Right lung (tissue), 10 donors: ENCODE measurements at places on chromosomes 12 and 14. TPM values are rescaled to one million over a fixed set of nuclear protein-coding genes. Genes with fewer than 3 reads are reported as not detected.

Gene HPD
- 0.34 TPM for polyA plus RNA-seq

Gene STRN3
- polyA plus RNA-seq: 46.6 TPM

Gene KRT77
- not detected for polyA plus RNA-seq

Gene KRT78
- not detected for polyA plus RNA-seq

Gene PTPRB
- 39.2 TPM for polyA plus RNA-seq

Gene C12orf54
- 0.74 TPM for polyA plus RNA-seq

Gene KRT5
- 0.48 TPM for polyA plus RNA-seq

Gene TMEM52B
- 0.11 TPM for polyA plus RNA-seq

Gene PRR13
- 108 TPM for polyA plus RNA-seq

DNA sequence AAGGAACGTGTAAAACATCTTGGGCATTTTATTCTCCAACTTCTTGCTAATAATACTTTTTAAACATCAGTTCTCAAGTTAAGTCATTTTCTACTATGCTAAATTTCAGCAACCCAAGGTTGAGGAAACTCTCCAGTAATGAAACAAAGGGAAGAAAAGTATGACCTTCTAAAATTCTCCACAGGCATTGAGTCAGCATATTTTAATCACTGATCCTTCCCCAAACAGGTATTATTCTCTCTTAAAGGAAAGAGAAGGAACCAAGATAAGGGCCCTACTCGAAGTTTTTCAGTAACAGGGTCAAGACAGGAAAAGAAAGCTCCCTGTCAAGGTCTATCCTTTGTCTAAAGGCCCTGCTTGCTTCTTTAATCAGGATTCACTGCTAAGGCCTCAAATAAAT is 3.0 kb downstream of the KICS2 start:
- DNase-seq: no peak

GRCh38 chr12:6423267-6424007 is 21.3 kb upstream of the CD27 start:
- peak; percentile 79 for DNase-seq

GRCh38 chr12:113022563-113023297 is 33.8 kb upstream of the DTX1 start:
- no peak for DNase-seq

DNA sequence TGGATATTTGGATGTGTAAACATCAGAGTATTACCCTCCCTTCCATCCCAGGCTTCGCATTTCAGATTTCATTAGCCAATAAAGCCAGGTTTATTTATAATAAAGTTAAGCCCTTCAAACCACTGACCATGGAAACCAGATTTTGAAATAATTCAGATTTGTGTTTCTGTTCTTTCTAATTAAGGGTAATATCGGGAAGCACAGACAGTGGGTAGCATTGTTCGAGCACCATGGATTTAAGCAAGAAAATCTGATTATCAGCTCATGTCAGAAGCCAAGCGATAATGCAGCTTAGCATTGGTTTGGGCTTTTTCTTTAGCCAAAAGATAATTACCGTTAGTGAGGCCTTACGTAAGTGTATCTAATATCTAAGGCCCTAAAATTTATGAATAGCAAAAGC is 116.1 kb downstream of the C12orf42 start:
- no peak for DNase-seq

DNA sequence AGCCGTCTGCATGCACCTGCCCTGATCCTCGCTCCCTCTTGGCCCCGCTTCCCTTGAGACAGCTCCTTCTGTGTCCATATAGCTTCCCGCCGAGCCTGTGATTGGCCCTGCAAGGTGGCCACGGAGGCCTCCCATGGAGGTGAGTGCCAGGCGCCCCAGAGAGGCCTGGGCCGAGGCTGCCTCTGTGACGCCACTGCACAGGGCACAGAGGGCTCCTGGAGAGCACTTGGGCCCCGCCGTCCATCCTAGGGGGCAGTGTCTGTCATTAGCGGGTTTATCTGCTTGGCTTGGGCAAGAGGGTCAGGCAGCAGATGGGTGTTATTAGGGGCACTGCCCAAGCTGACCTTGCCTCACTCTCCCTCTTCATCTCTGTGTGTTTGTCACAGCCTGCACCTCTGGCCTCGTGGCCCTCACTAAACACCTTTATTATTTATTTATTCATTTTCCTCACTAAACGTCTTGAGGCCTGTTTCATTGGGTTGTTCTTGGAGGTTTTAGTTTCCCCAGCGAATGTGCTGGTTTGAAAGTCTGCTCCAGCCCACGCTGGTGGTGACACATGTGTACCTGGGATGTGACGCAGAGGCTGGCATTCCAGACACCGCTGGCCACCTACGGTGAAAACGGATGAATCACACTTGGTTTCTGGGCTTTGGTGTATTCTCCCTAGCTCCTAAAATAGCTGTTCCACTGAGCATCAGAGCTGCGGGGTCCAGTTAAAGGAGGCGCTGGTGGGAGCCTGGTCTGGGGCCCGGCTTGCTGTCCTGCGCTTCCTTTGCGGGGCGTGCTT is 5.9 kb downstream of the ZFYVE21 start:
- DNase-seq: no peak

DNA sequence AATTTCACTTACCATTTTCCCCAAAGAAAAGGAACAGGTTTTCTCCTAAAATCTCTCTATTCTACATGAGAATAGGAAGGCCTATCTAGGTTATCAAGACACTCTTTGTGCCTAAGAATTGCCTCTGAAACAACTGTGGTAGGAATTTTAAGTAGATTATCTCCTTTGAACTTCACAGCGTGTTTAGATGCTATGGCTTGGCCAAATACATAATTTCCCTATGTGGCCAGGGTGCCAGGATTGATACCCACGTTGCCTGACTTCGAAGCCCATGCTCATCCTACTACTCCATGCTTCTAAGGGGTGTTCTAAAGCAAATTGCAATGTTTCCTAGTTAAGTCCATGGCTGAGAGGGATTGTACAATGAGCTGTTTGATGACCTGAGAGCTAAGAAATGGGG is 241.5 kb upstream of the FBXO33 start:
- no peak for DNase-seq

DNA sequence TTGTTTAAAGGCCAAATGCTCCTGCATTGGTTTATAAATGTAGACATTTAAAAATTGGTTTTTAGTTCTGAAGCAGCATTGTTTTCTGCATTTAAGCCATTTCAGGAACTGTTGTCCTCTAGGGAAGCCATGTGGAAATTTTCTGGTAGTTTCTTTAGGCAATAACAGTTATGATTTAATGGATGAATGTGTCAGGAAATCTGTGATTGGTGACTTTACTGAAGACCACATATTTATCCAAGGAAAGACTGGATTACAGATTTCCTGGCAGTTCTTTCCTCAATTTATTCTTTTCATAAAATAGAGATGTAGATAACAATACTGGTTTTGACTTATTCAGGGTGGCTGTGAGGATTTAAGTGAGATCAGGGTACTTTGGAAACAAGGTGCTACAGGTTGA is 27.6 kb downstream of the TBC1D15 start:
- no peak for DNase-seq

GRCh38 chr12:119372540-119372939 is 38.0 kb downstream of the CCDC60 start:
- DNase-seq: peak; percentile 55

- DNase-seq: no peak
These were observed 22.2 kb downstream of the CYP46A1 start for GRCh38 chr14:99706107-99706900.

GRCh38 chr14:77882098-77882497 is 82.2 kb downstream of the ADCK1 start:
- no peak for DNase-seq

DNA sequence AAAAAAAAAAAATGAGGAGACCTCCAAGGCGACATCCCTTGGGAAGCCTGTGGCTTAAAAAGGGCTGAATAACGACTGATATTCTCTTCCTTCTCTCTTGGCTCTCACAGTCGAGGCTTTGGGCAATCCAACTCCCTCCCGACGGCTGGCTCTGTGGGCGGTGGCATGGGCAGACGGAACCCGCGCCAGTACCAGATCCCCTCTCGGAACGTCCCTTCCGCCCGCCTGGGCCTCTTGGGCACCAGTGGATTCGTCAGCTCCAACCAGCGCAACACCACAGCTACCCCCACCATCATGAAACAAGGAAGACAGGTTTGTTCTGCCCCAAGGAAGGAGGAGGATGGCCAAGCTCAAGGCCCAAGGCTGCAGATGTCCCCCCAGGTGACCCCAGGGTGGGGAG is 127.8 kb downstream of the GCH1 start:
- no peak for DNase-seq

DNA sequence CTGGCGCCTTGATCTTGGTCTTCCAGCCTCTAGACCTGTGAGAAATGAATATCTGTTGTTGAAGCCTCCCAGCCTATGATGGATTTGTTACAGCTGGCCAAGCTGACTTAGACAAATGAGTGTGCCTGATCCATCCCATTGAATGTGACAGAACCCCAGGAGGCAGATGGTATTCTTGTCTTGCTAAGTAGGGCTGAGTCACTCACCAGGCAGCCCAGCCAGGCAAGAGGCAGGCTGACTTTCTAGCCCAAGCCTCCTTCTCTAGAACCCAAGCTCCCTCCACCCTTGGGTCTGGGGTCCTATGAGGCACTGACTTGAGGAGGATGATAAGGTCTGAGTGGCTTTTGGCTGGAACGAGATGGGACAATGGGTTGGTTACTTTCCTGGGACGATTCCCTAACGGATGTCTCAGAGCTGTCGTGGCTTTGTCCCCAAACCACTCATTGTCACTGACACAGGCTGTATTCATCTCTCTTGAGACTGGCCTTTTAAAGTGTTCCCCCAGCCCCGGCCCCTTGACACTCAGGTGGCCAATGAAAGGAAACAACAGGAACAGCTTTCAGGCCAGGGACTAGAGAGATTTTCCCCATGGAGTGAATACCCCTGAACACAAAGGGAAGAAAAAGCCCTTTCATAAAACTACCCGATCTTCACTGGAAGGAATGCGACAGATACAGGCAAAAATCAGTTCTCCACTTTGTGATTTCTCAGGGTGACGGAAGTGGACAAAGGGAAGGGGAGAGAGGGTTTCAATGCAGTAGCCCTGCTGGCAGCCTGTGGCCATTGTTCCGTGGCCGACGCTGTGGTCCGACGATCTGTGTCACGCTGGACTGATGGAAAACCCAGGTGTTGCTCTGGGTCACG is 264.2 kb downstream of the AACS start:
- DNase-seq: no peak

DNA sequence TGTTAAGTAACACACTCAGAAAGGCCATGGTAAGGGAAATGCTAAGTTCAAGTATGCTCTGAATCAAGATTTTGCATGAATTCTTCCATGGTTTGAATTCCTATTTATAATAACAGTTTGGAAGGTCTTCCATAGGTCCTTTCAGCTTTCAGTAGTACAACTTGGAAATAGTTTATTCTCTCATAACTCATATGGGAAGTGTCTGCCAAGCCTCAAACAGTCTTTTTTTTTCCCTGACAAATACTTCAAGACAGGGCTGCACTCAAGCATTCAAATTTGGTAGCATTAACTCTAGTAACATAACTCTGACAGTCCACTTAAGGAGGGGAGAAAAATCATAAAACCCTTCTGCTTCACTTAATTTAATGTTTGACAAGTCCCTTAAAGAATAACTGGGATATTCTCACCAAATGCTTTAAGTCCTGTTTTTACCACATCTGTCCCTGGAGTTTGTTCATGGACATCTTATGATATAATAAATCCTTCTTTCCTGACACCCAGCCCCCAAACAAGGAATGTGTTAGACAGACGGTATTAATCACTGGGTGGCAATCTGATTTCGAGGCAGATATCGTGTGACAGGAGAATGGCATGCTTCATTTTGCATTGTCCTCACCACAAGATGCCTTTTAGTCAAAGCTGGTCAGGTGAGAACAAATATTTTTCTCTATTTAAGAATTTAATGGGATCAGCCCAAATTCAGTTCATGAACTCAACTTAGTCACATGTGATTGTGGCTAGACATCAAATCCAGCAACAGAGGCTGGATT is 165.7 kb downstream of the BMP4 start:
- DNase-seq: no peak

DNA sequence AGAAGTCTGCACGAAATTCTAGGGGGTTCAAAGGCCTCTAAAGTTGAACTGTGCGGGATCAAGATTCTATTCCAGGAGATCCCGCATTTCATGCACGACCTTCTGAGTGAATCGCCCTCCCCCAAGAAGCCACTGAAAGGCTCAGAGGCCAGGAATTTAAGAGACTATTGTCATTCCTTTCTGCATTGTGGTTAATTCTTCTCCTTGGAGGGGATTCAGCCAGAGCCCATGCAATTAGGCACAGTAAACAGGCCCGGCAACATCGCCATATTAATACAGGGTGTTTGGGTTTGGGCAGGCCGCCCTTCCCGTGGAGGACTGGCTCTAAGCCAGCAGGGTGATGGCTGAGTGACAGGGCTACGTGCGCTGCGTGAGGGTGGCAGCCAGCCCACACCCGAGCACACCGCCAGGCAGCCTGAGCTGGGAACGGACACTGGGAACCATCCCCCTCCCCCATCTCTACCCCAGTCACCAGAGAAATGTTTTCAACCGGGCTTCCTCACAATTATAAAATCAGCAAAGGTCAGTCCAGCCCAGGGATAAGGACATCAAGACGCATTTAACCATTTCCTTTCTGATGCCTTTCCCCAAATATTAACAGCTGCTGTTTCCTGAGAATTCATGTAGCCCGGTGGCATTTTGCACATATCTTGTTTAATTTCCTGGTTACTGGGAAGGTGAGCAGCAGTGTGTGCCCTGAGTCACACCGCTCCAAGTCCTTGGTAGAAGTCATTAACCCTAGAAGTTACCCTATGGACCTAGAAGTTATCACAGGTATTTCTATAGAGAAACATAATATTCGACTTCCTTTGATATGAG is 12.5 kb downstream of the EGLN3 start:
- peak; percentile 77 for DNase-seq

GRCh38 chr12:65937806-65938205 is 113.5 kb downstream of the HMGA2 start:
- DNase-seq: no peak

DNA sequence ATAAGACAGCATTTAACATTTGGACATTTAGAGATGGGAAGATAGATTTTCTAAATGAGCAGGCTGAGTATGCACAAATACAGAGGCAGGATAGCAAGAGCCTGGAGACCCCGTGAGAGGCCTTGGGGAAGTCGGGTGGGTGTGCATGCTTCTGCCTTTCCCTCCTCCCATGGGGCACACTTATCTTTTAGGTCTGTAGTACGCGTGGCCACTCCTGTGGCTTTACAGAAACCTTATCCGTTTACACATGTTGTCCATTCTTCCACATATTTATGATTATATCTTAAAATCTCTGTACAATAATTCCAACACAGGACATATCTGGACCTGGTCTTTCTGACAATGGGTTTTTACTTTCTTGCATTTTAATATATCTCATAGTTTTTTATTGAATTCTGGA is 33.6 kb downstream of the GYS2 start:
- DNase-seq: no peak

GRCh38 chr14:58638231-58639197 is 752 bp downstream of the DACT1 start:
- peak; percentile 49 for DNase-seq

DNA sequence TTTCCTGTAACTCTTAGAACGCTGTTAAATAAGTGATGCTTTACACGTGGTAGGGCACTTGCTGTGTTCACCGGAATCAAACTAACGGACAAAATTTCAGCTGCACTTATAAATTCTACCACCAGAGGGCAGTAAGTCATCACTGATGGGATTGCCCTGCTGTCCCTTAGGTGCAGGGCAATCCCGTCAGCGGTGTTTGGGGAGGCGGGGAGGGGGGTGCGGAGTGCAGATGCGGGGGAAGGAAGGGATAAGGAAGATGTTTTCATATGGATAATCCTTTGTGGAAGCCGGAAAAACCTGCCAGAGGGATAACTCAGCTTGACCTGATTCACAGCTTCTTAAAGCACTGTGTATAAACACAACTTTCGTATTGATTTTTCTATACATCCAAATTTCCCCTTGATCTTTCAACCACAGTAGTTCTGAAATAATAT is 21.7 kb upstream of the SLC10A1 start:
- peak; percentile 64 for DNase-seq

GRCh38 chr14:101216366-101217079 is 313.0 kb upstream of the RTL1 start:
- no peak for DNase-seq

GRCh38 chr12:119153477-119154434 is 25.0 kb upstream of the HSPB8 start:
- DNase-seq: peak; percentile 28
